GM19239 (cell line): ENCODE measurements at places on chromosomes 7 and 10.

DNA sequence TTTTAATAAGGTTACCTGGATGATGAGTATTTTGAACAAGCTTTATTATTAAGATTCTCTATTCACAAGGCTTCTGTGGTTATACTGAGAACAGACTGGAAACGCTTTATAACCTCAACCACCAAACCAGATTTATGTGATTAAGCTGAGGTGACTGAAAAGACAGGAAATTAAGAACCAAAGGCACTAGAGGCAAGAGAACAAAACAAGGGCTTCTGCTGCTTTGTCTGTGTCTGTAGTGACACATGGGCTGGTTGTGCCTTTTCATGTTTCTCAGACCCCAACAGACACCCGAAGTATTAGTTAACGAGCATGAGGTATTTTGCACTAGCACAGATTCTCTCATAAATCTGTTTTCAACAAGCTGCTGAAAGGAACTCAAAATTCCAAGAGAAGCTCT, 64.4 kb downstream of the RAPGEF5 start:
- no peak for DNase-seq

GRCh38 chr7:147048864-147049263, 932.3 kb downstream of the CNTNAP2 start:
- no peak for DNase-seq

DNA sequence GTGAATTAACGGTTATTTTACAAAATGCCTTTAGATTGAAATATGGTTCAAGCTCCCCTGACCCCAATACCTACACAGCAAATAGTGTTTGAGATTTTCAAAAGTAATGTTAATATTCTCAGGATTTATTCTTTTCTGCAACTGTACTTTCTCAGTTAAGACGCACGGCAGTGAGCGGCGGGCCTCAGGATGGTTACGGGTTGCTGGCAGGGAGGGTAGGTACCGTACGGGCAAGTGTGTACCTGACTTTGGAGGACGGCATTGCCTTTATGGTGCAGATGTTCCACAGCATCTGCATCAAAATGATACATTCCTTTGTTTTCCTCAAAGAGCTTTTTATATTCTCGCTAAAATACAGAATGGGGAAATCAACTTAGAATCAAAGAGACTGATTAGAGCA, 44.8 kb downstream of the NEBL start:
- no peak for DNase-seq

- DNase-seq = no peak
Observed at GRCh38 chr7:54985426-54986330, 33.1 kb upstream of the EGFR start.

DNA sequence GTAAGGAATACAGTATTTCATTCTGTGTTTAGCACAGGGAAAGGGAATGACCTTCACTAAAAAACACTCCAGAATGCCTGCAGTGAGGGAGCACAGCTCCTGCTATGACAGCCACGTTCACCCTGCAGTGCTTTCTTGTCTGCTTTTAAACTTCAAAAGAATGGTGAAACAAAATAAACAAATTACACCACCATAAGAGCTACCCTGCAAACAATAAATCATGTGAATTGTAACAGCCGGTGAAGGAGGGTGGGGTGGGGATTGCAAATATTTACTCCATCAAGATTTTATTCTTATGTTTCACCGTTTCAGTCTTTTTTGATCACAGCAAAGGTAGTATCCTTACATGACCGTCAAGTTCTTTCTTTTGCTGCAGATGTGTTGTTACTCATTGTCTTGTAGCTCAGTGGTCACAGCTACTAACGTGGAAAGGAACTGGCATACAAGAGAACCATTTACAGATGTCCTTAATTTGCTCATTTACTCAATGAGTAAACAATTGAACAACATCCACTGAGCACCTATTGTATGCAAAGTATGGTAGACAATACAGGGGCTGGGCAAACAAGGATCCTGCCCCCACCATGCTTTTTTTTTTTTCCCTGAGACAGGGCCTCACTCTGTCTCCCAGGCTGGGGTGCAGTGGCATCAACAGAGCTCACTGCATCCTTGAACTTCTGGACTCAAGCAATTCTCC, 4.1 kb upstream of the CHN2 start:
- no peak for DNase-seq

DNA sequence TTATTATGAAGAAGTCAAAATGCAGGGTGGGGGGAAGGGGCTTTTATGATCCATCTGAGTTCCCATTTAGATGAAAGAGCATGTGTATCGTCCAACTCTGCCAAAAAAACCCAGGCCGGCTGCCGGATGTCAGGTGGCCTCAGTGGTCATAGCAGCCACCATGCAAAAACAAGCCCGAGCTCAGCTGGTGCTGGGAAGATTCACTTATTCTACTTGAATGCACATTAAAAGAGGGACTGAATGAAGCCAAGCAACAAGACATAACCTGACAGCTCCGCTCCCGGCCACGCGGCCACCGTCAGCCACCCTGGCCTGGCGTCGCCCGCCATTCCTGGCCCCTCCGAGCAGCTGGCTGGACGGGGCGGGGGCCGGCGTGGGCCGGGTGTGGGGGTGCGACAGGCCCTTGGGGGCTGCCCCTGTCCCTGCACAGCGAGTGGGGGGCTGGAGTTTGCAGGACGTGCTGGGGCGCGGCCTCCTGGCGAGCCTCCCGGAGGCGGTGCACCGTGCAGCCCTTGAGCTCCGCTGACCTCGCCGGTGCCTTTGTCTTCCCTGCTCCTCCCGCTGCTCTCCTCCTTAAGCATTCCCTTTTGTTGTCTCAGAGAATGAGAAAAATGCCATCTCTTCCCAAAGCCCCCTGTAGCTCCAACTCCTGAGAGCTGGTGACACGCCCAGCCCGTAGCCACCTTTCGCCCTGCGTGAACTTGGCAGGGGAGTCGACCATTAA, 67.8 kb downstream of the EBF3 start:
- no peak for DNase-seq

GRCh38 chr10:124306922-124307371, 111.8 kb downstream of the OAT start:
- no peak for DNase-seq

GRCh38 chr7:15985587-15986384, 299.3 kb upstream of the MEOX2 start:
- DNase-seq = no peak

- no peak for DNase-seq
Observed at GRCh38 chr10:3347413-3348182, 175.0 kb upstream of the PITRM1 start.

- no peak for DNase-seq
Observed at GRCh38 chr10:108413954-108414353, 1249.4 kb upstream of the SORCS1 start.

DNA sequence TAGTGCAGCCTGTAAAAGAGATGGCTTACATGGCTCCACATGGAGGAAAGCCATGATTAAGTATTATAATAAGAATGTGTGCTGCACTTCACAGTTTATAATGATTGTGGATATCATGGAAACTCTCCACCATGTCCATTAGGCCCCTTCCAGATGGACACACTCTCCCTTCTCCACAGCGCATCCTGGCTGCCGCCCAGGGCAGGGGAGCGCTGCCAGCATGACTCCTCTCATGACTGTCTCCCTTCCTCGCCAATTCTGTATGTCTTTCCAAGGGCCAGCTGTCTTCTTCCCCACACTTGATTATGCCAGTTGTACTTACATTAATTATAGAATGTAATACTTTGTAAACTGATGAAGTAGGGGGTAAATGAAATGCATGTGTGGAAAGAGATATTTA, 259.3 kb upstream of the TMEM72 start:
- no peak for DNase-seq

DNA sequence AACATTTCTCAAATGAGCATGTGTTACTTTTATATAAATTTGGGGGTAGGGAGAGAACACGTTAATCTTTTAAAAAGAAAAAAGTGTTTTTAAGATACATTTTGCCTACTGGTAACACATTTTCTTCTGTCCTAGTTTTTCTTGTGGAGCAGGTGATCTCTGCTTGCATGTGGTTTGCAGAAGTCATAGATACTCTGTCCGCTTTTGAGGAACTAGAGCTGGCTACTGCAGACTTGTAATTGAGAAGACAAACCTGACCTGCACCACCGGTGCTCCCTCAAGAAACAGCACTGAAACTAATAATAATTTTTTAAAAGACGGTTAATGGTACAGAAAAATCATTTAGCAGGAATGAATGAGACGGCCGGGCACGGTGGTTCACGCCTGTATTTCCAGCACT, 243.1 kb downstream of the KIAA1217 start:
- no peak for DNase-seq

DNA sequence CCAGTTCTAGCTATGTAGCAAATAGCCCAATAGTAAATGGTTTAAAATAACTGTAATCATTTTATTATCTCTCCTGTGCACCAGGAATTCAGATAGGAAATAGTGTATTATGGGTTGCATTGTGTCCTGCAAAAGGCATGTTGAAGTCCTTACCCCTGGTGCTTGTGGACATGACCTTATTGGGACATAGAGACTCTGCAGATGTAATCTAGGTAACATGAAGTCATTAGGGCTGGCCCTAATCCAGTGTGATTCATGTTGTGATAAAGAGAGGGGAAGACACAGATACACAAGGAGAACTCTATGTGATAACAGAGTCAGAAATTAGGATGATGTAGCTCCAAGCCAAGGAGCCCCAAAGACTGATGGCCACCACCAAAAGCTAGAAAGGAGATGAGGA, 462.8 kb downstream of the GALNT17 start:
- no peak for DNase-seq

- no peak for DNase-seq
Observed at GRCh38 chr10:8070440-8070839, 16.0 kb downstream of the GATA3 start.

- DNase-seq = no peak
Observed at GRCh38 chr10:108469940-108470339, 1305.4 kb upstream of the SORCS1 start.

DNA sequence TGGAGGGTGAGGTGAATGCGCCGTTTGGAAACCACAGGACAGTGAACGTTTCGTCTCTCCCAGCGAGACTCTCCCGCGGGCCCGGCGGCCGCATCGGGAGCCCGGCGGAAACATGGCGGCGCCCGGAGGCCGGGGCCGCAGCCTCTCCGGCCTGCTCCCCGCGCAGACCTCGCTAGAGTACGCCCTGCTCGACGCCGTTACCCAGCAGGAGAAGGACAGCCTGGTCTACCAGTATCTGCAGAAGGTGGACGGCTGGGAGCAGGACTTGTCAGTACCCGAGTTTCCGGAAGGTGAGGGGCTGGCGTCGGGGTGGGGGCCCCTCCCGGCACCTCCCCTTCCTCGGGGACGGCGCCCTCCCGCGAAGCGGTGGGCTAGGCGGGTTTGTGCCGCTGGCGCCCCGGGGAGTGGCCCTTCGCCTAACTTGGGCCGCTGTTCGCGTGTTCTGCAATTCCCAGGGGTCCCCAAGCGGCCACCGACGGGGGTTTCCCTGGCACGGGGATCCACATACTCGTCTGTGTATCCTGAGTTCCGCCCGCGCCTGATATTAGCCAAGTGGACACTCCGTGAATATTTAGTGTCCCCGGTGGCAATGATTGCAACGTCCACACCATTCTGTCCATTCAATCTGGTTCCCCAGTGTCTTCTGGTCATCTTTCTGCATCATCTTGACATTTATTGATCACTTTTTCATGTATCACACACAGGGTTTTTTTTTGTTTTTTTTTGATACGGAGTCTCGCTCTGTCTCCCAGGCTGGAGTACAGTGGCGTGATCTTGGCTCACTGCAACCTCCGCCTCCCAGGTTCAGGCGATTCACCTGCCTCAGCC, 514 bp downstream of the NHLRC2 start:
- DNase-seq = no peak

GRCh38 chr7:27168265-27168947, 3.1 kb upstream of the HOXA9 start:
- no peak for DNase-seq

DNA sequence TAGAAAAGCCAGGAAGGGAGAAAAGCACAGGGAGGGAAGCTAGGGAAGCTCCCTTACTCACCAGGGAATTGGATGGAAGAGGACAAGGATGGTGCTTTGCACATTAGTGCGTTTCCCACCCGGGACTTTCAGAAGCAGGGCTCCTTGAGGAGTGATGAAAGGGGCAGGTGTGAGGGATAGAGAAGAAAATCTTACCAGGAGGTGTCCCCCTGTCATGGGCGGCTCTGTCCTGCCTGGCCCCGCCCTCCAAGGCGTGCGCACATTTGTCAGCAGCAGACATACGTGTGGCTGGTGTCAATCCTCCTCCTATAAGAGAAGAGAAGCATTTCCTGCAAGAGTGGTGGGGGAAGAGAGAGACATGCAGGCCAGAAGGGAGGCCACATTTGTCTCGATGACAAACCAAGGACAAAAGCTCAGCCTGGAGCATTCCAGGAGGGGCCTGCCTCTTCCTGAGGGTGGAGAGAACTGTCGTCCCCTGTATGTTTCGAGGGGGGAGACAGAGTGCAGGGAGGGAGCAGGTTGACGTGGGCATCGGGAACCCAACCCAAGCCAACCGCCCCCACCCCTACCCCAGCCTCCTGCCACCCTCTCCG, 47.4 kb upstream of the COMTD1 start:
- DNase-seq = no peak

GRCh38 chr7:80830010-80830409, 88.8 kb downstream of the SEMA3C start:
- DNase-seq = no peak

- no peak for DNase-seq
Observed at GRCh38 chr7:94115316-94115715, 111.2 kb upstream of the BET1 start.

DNA sequence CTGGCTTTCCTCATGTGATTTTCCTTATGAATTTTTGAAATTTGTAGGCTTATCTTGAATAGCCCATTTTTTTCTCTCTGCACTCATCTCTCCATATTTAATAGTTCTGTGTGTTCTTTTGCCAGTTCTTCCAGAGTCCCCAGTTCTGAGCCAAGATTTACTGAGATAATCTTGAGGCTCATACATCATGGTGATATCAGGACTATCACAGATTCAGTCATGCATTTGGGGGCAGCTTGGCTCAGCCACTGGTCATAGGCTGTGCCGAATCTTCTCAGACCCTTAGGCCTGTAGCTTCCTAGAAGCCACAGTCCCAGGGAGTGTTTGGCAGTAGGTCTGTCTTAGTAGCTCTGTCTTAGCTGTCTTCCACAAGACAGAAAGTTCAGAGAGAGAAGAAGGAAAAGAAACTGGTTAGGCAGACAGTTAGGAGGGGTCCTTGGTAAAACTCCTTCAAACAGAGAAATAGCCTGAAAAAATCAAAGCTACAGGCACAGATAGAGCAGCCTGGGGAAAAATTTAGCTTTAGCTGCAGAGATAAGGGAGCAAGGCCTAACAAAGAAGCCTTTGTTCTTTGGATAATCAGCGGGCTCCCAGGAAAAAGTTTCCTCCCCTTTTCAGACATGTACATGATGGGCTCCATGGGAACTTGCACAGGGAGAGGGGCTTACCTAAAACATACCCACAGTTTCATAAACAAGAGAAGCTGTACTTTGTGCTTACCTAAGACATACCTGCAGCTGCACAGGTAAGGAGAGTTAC, 29.1 kb downstream of the FAS start:
- DNase-seq = no peak
